Mammary epithelial cell (primary cell): ENCODE measurements at places on chromosomes 7 and 10. TPM values are rescaled to one million over a fixed set of nuclear protein-coding genes. Genes with fewer than 3 reads are reported as not detected.

Gene GPC2
- 4.0 TPM for total RNA-seq

Gene ZNF853
- 0.21 and 0.59 TPM in 2 replicates for total RNA-seq

GRCh38 chr10:89382757-89383156 is 4.9 kb downstream of the IFIT1B start:
- peak; percentile 38 for DNase-seq

DNA sequence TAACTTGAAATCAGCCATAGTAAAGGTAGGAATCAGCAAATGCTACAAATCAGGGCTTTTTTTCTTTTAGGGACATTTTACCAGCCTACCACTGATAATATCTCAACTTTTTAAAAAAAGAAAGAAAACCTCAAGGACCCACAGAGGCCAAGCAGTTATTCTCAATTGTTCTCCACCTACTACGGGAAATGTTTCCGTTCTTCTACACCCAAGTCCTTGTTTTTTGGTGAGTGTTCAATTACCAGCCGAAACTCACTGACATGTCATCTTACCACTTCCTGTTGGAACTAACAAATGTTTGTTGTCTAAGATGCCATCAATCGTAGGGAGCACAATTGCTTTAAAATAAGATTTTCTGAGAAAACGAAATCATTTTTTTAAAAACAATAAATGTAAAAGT is 50.2 kb upstream of the CDK1 start:
- peak; percentile 12 for DNase-seq

- no peak for DNase-seq
Observed at GRCh38 chr7:8747338-8747737, 313.9 kb downstream of the NXPH1 start.

Gene OPALIN
- total RNA-seq, result not detected
